ENCODE measurements at places on chromosomes 3 and 15.

- no peak for DNase-seq
These were observed 47.3 kb downstream of the EIF3J start for GRCh38 chr15:44584162-44584749.

DNA sequence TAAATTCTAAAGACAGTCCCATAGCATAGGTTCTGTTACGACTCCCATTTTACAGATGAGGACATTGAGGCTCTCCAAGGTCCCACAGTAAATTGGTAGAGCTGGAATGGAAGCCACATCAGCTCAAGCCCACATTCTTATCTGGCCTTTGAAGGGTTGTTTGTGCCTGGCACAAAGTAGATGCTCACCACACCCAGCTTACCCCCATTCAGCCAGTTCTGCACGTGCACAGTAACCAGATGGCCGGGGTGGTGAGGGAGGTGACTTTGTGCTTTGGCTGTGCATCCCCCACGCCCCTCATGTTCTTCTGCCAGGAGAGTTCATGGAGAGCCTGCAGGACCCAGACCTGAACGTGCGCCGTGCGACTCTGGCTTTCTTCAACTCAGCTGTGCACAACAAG is 16.2 kb downstream of the RPL32 start:
- no peak for DNase-seq

DNA sequence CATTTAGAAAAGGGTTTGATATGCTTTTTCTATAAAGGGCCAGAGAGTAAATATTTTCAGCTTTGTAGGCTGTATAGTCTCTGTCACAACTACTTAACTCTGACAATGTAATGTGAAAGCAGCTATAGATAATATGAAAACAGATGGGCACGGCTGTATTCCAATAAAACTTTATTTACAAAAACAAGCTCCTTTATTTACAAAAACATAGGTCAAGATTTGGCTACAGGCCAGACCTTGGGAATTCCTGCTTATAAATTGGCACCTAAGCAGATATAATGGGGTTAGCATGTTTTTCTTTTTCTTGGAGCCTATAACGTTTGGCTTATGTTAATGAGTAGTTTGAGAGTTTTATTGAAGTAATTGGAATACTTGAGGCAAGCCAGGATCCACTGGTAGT is 119.4 kb upstream of the CGNL1 start:
- DNase-seq = no peak

GRCh38 chr3:197750396-197750831 is 731 bp downstream of the FYTTD1 start:
- no peak for DNase-seq

DNA sequence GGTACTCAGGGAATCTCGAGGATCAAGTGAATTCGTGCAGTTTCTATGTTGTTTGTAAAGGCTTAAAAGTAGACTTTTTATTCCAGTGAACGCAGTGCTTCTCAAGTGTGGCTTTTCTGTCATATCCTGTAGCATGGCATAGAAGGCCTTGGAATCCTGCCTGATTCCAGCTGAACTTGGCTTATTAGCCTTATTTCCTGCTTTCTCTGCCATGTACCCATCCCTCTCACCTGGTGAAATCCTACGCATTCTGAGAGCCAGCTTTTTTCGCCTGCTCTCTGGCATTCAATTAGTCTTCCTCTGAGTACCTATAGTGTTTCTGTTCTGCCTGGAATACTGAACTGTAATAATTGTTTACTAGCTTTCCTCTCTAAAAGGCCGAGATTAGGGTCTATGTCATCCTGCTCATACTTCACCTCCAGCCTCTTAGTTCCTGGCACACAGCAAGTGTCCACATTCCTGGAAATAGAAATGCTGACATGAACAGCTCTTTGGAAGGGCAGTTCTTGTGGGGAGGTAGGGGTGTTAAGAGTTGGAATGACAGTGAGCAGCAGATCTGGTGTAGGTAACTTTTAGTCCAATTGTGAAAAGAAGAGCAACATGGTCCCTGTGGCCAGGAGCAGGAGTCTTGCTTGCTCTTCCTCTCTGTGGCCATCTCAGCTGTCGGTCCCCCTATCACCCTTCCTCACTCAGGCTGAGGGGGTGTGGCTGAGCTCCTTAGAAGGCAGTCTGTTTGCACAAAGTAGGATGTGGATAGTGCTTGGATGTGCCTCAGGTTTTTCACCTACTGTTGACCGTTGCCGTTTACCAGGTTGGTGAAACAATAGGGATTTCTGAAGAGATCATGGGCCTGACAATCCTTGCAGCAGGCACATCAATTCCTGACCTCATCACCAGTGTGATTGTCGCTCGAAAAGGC is 30.4 kb downstream of the SLC24A1 start:
- no peak for DNase-seq

- no peak for DNase-seq
These were observed 15.4 kb downstream of the COMMD2 start for GRCh38 chr3:149736953-149737205.

- no peak for DNase-seq
These were observed 115.9 kb downstream of the NEK11 start for GRCh38 chr3:131142580-131142979.

DNA sequence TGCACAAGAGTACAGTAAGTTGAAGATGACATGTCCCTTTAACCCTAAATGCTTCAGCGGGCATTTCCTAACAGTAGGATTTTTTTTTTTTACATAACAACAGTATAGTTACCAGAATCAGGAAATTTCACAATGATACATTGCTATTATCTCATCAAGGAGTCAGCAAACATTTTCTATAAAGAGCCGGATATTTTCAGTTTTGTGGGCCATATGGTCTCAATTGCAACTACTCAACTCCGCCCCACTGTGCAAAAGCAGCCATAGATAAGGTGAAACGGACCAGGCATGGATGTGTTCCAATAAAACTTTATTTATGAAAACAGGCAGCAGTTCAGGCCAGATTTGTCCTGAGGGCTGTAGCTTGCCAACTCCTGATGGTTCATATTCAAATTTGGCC is 130.6 kb downstream of the SMAD6 start:
- DNase-seq = no peak

DNA sequence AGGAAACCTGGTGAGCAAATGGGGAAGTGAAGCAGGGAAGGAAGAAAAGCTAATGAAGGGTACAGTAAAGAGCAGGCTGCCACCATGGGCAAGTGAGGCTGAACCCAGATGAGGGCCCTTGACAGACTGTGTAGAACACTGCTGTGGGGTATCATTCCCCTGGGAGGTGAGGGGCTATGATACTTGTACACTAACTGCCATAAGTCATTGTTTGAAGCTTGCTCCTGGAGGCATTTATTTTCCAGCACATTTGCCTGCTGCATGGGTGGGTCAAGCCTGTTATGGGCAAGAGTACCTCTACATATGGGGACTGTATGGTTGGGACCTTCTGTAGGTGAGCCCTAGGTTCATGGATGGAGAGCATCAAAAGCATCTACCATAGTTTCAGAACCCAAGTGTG is 57.4 kb downstream of the POMGNT2 start:
- DNase-seq = no peak
